ENCODE measurements at places on chromosomes 16 and 17.

- no peak for DNase-seq
Measured at GRCh38 chr17:28120766-28121165, 78.3 kb downstream of the NLK start.

DNA sequence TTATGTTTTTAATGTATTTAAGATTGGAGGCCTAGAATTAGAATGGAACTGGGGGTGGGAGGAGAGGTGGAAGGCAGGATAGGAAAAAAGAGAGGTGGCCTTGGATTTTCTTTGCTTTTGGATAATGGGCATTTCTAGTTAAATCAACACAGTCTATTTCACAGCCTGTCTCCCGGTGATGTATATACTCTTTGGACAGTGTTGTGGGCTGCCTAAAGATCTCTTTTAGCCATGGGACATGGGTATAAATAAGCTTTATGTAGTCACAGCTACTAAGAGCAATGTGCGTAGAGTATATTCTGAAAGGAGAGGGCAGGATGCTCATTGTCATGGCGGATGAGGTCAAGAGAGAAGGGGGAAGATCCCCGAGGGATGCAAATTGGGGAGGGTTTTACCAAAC lies 1084.4 kb upstream of the RBFOX1 start:
- no peak for DNase-seq

GRCh38 chr17:81666092-81666341 lies 388 bp downstream of the OXLD1 start:
- DNase-seq: no peak

- no peak for DNase-seq
Measured at GRCh38 chr17:9104370-9105041, 83.2 kb downstream of the NTN1 start.

DNA sequence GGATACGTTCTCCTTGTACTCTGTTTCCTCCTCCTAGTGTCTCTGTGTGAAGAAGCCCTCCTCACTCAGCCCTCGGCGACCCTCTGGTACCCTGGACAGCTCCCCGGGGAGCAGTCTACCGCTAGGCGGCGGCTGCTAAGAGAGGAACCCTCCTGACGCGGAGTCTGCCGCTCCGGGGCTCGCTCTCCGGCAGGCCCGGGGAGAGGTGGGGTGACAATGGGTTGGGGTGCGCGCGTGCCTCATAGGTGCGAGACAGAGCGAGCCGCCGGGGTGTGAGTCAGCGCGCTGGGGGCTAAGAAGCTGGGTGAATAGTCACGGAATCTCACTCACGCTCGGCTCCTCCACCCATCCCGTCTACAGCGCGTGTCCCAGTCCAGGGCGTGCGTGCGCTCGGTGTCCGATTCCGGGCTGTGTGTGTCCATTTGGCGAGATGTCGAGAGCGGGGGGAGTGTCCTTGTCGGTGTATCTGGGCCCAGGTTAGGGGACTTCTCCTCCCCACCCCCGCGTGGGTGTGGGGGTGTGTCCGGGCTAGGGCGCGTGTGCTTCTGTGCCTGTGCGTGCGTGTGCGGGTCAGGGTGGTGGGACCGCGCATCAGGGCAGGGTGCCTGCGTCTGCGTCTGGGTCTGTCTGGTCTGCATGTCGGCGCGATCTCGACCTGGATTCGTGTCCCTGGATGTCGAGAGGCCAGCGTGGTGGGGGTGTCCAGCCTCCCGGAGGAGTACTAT lies 577 bp upstream of the HS3ST2 start:
- peak; percentile 26 for DNase-seq

DNA sequence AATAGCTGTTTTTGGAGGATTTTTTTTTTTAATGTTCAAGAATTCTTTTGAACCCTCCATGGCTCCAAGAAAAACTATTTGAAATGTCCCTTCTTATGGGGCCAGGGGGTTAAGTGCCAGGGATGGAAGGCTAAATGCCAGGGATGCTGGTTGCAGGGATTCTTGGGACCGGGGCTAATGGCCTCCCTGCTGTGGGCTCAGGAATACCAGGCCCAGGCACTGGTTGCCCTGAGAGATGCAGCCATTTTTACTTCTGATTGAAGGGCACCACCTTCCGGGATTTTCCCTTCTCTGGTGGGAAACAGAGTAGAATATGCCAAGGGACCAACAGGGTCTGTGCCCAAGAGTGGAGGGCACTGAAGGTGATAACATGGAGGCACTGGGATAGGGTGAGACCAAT lies 10.9 kb upstream of the KAT7 start:
- no peak for DNase-seq

DNA sequence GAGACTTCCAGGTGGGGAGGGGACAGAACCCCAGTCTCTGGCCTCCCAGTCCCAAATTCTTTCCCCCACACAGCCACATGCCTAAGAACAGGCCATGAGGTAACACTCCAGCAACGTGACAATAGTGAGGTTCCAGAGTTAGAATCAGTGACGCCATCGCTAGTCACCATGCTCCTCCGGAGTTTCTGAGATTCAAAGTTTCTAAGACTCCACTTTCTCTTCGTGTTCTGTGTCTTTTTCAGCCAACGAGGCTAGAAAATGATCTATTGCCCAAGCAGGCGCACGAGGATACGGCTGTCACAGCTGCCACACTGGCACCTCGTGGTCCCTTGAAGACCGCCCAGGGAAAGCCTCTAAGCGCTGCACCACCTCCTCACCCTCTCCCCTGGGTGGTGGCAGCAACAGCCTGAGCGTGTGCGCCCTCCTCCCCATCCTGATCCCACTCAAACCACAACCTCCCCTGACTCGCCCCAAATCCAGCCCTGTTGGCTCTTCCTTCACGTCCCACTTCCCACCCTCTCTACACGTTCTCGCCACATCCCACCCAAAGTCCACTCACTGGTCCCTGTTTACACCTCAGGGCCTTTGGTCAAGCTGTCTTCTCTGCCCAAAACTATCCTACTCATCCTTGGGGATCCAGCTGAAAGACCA lies 1.0 kb downstream of the MCRIP1 start:
- no peak for DNase-seq

- no peak for DNase-seq
Measured at GRCh38 chr16:65950211-65950610, 416.3 kb upstream of the CDH5 start.

DNA sequence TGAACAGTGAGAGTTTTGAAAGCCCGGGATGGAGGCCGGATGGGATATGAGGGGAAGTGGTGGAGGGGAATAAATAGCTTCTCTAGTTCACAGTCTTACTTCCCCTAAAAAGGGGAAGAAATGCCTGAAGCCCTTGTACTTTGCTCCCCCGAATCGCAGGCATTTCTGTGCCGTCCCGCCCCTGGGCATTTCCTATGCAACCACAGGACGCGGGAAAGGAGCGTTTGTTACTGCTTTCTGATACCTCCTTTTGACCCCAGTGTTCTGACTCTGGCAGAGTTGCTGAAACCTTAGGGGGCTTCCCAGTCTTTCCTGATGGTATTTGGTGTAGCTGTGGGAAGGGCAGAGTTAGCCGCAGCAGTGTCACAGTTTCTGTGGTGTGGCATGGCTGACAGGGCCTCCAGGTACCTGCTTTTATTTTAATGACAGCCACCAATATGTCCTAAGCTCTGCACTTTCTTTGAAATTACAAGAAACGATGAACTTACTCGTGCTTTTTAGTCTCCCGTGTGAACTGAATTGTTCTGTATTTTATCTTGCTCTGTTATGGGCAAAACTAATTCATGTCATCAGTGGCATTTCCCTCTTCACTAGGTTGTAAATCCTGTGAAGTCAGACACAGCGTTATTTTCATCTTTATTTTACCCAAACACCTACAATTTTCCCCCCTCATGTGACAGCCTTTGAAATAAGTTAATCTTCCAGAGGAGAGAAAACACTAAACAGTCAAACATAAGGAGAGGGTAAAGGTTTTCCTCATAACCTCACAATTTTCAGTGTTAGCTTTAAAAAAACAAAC lies 27.1 kb downstream of the USP10 start:
- no peak for DNase-seq

All from NCI-H1105 treated with DMSO at 0.1 percent for 48 hours (cell line).